ENCODE measurements at places on chromosomes 1 and 21. TPM values are rescaled to one million over a fixed set of nuclear protein-coding genes. Genes with fewer than 3 reads are reported as not detected.

KIF1B gene
- total RNA-seq: 23.0 TPM

CCNL2 gene
- 44.2 TPM for total RNA-seq

FCRL1 gene
- total RNA-seq: not detected

LCE3D gene
- total RNA-seq: not detected

RCSD1 gene
- 21.4 TPM for total RNA-seq

HHAT gene
- total RNA-seq: 1.0 TPM

SAMD11 gene
- under 0.01 TPM for total RNA-seq

RNU1-1 gene
- total RNA-seq: under 0.01 TPM

ITLN2 gene
- not detected for total RNA-seq

PODN gene
- not detected for total RNA-seq
